Esophagus squamous epithelium (tissue), 5 donors: ENCODE measurements at places on chromosomes 12 and 14.

GRCh38 chr12:46369095-46369473 lies 3.5 kb downstream of the SLC38A2 start:
- peaks cover 40% of the 10 kb centered on the region for H3K36me3 ChIP-seq
- peaks cover 39% of the 10 kb centered on the region for H3K4me1 ChIP-seq
- no peak for DNase-seq

GRCh38 chr14:58071341-58071740 lies 80.7 kb downstream of the ARMH4 start:
- no peaks in the 10 kb centered on the region for H3K4me1 ChIP-seq
- H3K36me3 ChIP-seq, result no peaks in the 10 kb centered on the region
- no peaks in the 10 kb centered on the region for H3K27me3 ChIP-seq
- no peak overlapping the region for H3K4me3 ChIP-seq

DNA sequence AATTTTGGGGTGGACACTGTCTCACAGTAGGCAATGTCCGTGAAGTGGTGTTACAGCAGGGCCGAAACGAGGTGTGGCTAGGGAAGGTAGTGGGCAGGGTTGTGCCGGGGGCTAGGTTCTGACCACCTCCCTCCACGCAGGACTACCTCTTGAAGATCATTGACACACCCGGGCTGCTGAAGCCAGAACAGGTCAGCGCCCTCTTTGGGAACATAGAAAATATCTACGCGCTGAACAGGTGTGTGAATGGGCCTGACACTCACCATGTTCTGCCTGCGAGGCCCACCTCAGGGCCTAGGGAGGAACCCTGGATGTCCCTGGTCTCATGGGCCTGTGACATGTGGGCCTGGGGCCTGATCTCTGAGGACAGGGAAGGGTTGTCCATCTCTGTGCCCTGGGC lies 24.6 kb downstream of the PLEKHG3 start:
- no peak overlapping the region for H3K4me3 ChIP-seq
- no peak overlapping the region for H3K27ac ChIP-seq
- DNase-seq, result no peak
- H3K27me3 ChIP-seq, result no peaks in the 10 kb centered on the region

GRCh38 chr12:116582610-116583009 lies 23.4 kb downstream of the MAP1LC3B2 start:
- no peak overlapping the region for H3K4me3 ChIP-seq
- no peaks in the 10 kb centered on the region for H3K27me3 ChIP-seq
- H3K4me1 ChIP-seq, result no peaks in the 10 kb centered on the region
- DNase-seq, result no peak

GRCh38 chr12:91901381-91902074 lies 244.1 kb downstream of the BTG1 start:
- H3K27ac ChIP-seq, result no peak overlapping the region
- no peak overlapping the region for H3K4me3 ChIP-seq
- H3K36me3 ChIP-seq, result no peaks in the 10 kb centered on the region
- no peak for DNase-seq
- H3K4me1 ChIP-seq, result peaks cover 12% of the 10 kb centered on the region
- no peaks in the 10 kb centered on the region for H3K27me3 ChIP-seq

GRCh38 chr12:38120438-38120837 lies 196.1 kb upstream of the ALG10B start:
- no peaks in the 10 kb centered on the region for H3K27me3 ChIP-seq
- no peak overlapping the region for H3K27ac ChIP-seq
- DNase-seq, result no peak
- no peaks in the 10 kb centered on the region for H3K36me3 ChIP-seq
- H3K4me3 ChIP-seq, result no peak overlapping the region

GRCh38 chr12:106119301-106119700 lies 19.5 kb downstream of the NUAK1 start:
- no peaks in the 10 kb centered on the region for H3K4me1 ChIP-seq
- H3K36me3 ChIP-seq, result no peaks in the 10 kb centered on the region
- H3K27ac ChIP-seq, result no peak overlapping the region
- no peak overlapping the region for H3K4me3 ChIP-seq
- peaks cover 38% of the 10 kb centered on the region for H3K27me3 ChIP-seq

- no peaks in the 10 kb centered on the region for H3K27me3 ChIP-seq
- no peaks in the 10 kb centered on the region for H3K4me1 ChIP-seq
- peak overlapping the region; percentile 52 for H3K27ac ChIP-seq
- H3K36me3 ChIP-seq, result peaks cover 32% of the 10 kb centered on the region
These were observed 59.1 kb downstream of the ESR2 start for GRCh38 chr14:64234877-64235651.

DNA sequence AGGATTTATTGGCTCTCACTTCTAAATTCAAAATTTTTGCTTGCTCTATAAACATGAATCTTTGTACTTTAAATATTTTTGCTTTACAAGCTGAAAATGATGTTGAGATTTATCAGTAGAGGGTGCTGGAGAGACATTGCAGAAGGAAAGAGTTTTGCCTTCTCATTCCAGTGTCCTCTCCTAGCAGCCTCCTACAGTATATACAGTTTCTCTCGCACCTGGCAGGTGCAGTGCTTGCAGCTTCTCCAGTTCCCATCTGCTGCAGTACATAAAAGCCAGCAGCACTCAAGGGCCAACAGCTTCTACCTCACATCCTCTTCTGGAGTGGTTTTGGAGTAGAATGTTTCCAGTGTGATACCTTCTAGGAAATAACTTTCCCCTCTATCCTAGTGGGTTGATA lies 601.8 kb upstream of the ATXN7L3B start:
- H3K4me1 ChIP-seq, result no peaks in the 10 kb centered on the region
- no peak for DNase-seq
- H3K36me3 ChIP-seq, result no peaks in the 10 kb centered on the region
- H3K4me3 ChIP-seq, result no peak overlapping the region
- no peaks in the 10 kb centered on the region for H3K27me3 ChIP-seq
- H3K27ac ChIP-seq, result no peak overlapping the region

GRCh38 chr12:92324849-92325500 lies 179.3 kb upstream of the BTG1 start:
- H3K27me3 ChIP-seq, result no peaks in the 10 kb centered on the region
- no peak overlapping the region for H3K27ac ChIP-seq
- no peaks in the 10 kb centered on the region for H3K4me1 ChIP-seq
- no peak for DNase-seq

GRCh38 chr14:75018694-75019093 lies 16.0 kb downstream of the EIF2B2 start:
- H3K4me3 ChIP-seq, result no peak overlapping the region
- no peaks in the 10 kb centered on the region for H3K27me3 ChIP-seq
- H3K27ac ChIP-seq, result peak overlapping the region; percentile 67
- DNase-seq, result no peak

GRCh38 chr12:131357185-131357747 lies 353.6 kb upstream of the SFSWAP start:
- H3K36me3 ChIP-seq, result no peaks in the 10 kb centered on the region
- no peak for DNase-seq

- no peaks in the 10 kb centered on the region for H3K36me3 ChIP-seq
- no peaks in the 10 kb centered on the region for H3K4me1 ChIP-seq
- H3K4me3 ChIP-seq, result no peak overlapping the region
- no peaks in the 10 kb centered on the region for H3K27me3 ChIP-seq
These were observed 45.0 kb upstream of the STRN3 start for GRCh38 chr14:31071151-31071550.

- H3K4me1 ChIP-seq, result no peaks in the 10 kb centered on the region
- no peak overlapping the region for H3K27ac ChIP-seq
- H3K36me3 ChIP-seq, result no peaks in the 10 kb centered on the region
- H3K4me3 ChIP-seq, result no peak overlapping the region
- no peak for DNase-seq
These were observed 127.9 kb downstream of the EFCAB11 start for GRCh38 chr14:89826596-89826995.

GRCh38 chr14:45251912-45252311 lies 1.1 kb downstream of the MIS18BP1 start:
- H3K4me1 ChIP-seq, result peaks cover 53% of the 10 kb centered on the region
- H3K27me3 ChIP-seq, result no peaks in the 10 kb centered on the region
- H3K27ac ChIP-seq, result peak overlapping the region; percentile 23
- H3K4me3 ChIP-seq, result peak overlapping the region; percentile 87
- no peaks in the 10 kb centered on the region for H3K36me3 ChIP-seq

DNA sequence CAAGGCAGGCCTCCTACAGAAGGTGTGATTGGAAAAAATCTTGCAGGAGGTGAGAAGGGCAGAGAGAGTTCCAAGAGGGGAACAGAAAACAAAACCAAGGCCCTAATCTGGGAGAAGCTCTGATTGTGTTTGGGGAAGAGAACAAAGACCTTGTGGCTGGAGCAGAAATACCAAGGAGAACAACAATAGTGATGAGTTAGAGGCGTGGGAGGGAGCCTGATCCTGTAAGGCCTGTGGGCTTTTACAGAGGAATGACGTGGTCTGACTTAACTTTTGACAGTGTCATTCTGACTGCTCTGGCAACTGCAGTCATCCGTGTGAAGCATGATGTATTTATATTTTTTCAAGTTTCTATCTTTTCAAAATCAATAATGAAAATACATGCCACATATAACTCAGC lies 200.6 kb downstream of the ANO4 start:
- H3K36me3 ChIP-seq, result no peaks in the 10 kb centered on the region
- H3K27me3 ChIP-seq, result no peaks in the 10 kb centered on the region
- no peak for DNase-seq
- no peak overlapping the region for H3K27ac ChIP-seq
- no peaks in the 10 kb centered on the region for H3K4me1 ChIP-seq
- no peak overlapping the region for H3K4me3 ChIP-seq

DNA sequence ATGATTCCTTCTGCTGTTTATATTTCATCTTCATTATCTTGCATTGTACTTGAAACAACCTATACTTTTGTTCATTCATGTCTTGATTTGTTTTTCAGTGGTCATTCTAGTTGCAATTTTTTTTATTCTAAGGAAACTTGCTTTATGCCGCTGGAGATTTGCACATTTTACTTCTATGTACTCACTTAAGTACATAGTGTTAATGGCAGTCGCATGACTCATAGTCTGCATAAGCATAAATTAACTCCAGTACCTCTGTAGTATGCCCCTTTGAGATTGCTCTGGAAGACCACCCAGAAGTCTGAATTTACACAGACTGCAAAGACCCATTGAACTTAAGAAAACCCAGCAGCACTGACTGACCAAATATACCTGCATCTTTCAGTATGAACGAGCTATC lies 77.0 kb downstream of the MSRB3 start:
- no peak for DNase-seq
- H3K4me3 ChIP-seq, result no peak overlapping the region
- H3K27me3 ChIP-seq, result no peaks in the 10 kb centered on the region
- H3K4me1 ChIP-seq, result no peaks in the 10 kb centered on the region
- no peak overlapping the region for H3K27ac ChIP-seq

GRCh38 chr14:21680072-21680471 lies 6.5 kb upstream of the OR4E1 start:
- H3K4me1 ChIP-seq, result no peaks in the 10 kb centered on the region
- H3K36me3 ChIP-seq, result no peaks in the 10 kb centered on the region
- DNase-seq, result no peak
- H3K27me3 ChIP-seq, result no peaks in the 10 kb centered on the region
- no peak overlapping the region for H3K4me3 ChIP-seq
- no peak overlapping the region for H3K27ac ChIP-seq

- H3K27me3 ChIP-seq, result no peaks in the 10 kb centered on the region
- H3K36me3 ChIP-seq, result no peaks in the 10 kb centered on the region
- H3K4me1 ChIP-seq, result no peaks in the 10 kb centered on the region
- H3K27ac ChIP-seq, result no peak overlapping the region
- DNase-seq, result no peak
These were observed 17.4 kb downstream of the PLXNC1 start for GRCh38 chr12:94165670-94166364.

GRCh38 chr14:61177279-61178225 lies 103.6 kb downstream of the TMEM30B start:
- no peaks in the 10 kb centered on the region for H3K36me3 ChIP-seq
- no peak for DNase-seq
- H3K27me3 ChIP-seq, result no peaks in the 10 kb centered on the region
- peaks cover 21% of the 10 kb centered on the region for H3K4me1 ChIP-seq

GRCh38 chr12:32252199-32253073 lies 145.8 kb downstream of the BICD1 start:
- no peaks in the 10 kb centered on the region for H3K27me3 ChIP-seq
- DNase-seq, result no peak
- no peak overlapping the region for H3K27ac ChIP-seq
- peak overlapping the region; percentile 8 for H3K4me3 ChIP-seq
- H3K4me1 ChIP-seq, result no peaks in the 10 kb centered on the region
- H3K36me3 ChIP-seq, result no peaks in the 10 kb centered on the region

DNA sequence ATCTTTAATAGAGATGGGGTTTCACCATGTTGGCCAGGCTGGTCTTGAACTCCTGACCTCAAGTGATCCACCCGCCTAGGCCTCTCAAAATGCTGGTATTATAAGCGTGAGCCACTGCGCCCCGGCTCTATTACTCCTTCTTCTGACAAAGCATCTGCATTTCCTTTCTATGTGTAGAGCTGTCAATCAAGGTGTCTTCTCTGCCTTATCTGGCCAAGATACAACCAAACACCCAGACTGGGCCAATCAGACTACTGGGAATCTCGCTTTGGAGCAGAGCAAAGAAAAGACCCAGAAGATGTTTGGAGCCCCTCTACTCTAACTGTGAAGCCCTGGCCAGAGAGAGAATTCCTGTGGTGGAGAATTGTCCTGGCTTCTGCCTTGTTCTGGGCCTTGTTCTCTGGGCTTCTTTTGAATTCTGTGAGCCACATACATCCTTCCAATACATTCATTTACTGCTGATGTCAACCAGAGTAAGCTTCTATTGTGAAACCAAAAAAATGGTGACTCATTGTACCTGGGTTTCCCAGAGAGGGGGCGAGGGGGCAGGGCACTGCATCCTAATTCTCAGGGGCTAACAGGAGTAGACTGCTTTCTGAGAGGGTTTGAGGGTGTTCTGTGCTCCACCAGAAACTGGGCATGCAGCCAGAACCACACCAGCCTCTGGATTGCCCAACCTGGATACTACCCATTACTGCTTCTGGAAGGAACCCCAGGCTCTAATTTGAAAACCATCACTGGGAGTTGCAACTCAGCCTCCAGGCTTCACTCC lies 18.8 kb upstream of the FLVCR2 start:
- H3K27ac ChIP-seq, result no peak overlapping the region
- no peaks in the 10 kb centered on the region for H3K36me3 ChIP-seq
- peaks cover 11% of the 10 kb centered on the region for H3K4me1 ChIP-seq

DNA sequence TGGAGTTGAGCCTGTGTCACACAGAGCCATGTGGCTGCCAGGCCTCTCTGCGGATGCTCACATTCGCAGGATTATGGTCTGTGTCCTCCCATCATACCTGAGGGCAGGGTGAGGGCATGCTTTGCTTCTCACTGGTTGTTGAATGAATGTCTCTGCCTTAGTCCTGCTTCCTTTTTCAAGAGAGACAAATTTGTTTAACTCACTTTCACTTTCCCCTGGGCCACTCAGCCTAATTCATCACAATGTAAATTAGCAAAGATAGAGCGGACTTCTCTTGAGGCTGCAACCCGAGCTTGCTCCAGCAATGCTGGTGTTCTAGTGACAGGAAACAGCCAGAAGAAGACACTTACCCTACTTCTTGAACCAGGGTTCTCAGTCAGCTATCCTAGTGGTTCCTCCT lies 35.5 kb upstream of the PAX9 start:
- no peak for DNase-seq
- H3K27ac ChIP-seq, result no peak overlapping the region

DNA sequence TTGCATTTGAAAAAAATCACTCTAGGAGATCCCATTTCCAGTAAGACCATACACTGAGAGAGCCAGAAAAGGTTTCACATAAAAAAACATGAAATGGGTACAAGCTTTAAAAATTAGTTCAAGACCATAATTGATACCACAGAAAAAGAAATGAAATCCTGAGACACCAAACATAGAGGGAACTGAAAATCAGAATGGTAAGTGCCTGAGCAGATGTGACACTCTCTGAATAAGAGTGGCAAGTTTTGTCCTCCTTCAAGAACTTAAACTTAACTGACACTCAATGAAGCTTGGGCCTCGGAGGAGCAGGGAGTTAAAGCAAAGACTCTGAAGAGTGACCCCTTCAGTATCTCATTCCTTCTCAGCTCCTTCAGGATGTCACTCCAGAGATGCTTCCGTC lies 23.2 kb upstream of the PTGDR start:
- DNase-seq, result no peak
- H3K27ac ChIP-seq, result no peak overlapping the region
- no peaks in the 10 kb centered on the region for H3K4me1 ChIP-seq
- H3K27me3 ChIP-seq, result no peaks in the 10 kb centered on the region
- no peaks in the 10 kb centered on the region for H3K36me3 ChIP-seq
- no peak overlapping the region for H3K4me3 ChIP-seq
